Spleen (tissue), 13 donors: ENCODE measurements at places on chromosomes 1 and 21. TPM values are rescaled to one million over a fixed set of nuclear protein-coding genes. Genes with fewer than 3 reads are reported as not detected.

The TMEM52 gene
- 0.35 TPM for polyA plus RNA-seq

GRCh38 chr1:14969006-14969405 lies 184.5 kb upstream of the TMEM51 start:
- no peak for DNase-seq

The S100A8 gene
- polyA plus RNA-seq, result 756 TPM

DNA sequence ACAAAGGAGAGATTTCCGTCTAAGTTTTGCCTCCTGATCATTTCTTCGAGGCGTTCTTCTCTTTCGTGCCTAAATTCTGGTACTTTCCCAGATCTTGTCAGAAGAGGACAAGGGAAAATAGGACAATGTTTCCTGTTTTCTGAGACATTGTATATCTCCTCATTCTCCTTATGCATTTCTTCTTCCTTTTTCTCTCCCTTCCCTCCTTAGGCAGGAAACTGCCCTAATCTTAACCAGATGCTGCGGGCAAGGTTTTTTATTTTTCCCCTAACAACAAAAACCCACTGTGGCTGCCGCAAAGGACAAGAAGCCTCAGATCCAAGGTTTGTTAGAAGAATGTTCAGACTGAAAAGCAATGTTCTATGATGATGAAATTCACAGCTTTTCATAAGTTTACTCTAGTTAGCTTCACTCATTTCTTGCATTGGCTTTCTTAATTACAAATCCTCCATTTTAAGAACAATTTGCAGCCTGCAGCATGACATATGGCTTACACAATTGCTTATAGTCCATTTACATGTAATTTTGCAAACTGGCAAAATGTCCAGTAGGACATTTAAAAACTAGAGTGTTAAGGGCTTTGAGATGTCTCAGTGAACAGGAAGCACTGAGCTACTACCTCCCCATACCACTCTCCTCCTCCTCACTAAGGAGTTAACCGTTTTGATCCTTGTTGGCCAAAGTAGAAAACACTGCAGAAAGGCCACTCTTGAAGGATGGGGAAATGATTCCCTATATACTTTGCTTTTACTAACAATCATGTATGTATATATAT lies 624 bp downstream of the CTSK start:
- no peak for DNase-seq

DNA sequence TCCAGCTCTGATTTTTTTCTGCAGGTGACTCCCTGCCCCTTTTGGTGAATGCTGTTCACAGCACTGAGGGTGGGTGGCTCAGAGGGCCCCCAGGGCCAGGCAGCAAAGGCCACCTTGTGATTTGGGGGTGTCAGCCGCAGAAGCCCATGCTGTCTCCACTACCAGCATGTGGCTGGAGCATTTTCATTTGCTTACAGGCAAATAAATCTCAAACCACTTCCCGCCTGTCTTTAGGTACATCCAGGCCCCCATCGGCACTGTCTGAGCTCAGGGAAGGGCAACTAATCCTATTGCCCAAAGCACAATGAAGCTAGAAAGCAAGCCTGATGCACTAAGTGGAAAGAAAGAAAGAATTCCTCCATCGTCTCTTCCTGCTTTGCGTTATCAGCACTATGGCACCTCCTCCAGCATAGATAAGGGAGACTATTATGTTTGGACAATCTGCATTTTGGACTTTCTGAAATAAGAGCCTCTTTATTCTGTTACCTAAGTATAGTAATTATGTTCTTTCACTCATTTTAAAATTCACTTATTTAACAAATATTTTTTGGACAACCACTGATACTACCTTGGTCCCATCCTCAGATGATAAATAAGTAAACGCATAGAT lies 100.5 kb upstream of the TLR5 start:
- no peak for DNase-seq
